ENCODE measurements at places on chromosomes 3 and 15. TPM values are rescaled to one million over a fixed set of nuclear protein-coding genes. Genes with fewer than 3 reads are reported as not detected.

DNA sequence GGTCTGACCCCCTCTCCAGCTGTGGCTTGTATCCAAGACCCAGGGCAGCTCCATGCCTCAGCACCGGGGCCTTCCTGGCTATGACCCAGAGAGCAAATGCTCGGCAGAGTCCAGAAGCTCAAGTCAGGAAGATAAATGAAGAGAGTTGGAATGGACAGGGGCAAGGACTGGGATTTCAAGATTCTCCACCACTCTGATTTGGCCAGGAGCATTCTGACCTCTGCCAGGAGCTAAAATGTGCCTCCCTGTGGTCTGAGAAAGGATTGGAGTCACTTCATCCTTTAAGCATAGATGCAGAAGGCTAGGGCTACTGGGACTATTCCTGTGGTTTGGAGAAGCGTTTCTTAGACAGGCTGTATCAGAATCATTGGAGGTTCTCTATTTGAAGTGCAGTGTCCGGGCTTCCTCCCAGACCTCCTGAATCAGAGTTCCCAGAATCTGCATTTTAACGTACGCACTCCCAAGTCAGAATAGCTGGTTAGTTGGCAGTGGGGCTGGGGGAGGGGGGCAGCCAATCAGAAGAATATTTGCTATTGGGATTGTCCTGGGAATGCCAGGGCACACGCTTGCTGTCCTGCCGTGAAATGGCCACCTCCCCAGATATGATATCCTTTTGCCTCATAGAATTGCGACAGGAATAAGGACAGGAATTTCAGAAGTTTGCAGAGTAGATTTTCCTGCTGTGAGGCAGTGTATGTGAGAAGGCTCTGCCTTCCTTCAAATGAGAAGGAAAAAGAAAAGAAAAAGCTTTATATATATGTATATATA, 57.4 kb downstream of the HRH1 start:
- DNase-seq: no peak
- H3K4me1 ChIP-seq: no peaks in the 10 kb centered on the region
- H3K27ac ChIP-seq: no peak overlapping the region
- H3K36me3 ChIP-seq: no peaks in the 10 kb centered on the region
- no peaks in the 10 kb centered on the region for H3K27me3 ChIP-seq

DNA sequence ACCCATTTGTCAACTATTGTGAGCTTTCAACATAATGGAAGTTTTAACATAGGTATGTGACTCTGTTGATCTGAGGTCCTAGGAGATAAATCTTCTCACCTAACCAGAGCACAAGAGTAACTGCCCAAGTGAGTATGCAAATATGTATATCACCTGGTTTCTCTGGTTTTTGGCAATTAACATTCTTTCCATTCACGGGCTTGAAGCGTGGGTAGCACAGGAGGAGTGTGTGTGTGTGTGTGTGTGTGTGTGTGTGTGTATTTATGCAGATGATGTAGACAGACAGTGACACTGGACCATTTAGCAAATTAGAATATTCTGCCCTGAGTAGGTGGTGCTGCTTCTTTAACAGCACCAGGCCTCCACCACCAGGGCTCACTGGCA, 15.0 kb downstream of the EPHB1 start:
- no peak for DNase-seq
- no peak overlapping the region for H3K4me3 ChIP-seq
- no peaks in the 10 kb centered on the region for H3K4me1 ChIP-seq
- H3K27ac ChIP-seq: no peak overlapping the region
- H3K36me3 ChIP-seq: no peaks in the 10 kb centered on the region
- H3K27me3 ChIP-seq: no peaks in the 10 kb centered on the region

DNA sequence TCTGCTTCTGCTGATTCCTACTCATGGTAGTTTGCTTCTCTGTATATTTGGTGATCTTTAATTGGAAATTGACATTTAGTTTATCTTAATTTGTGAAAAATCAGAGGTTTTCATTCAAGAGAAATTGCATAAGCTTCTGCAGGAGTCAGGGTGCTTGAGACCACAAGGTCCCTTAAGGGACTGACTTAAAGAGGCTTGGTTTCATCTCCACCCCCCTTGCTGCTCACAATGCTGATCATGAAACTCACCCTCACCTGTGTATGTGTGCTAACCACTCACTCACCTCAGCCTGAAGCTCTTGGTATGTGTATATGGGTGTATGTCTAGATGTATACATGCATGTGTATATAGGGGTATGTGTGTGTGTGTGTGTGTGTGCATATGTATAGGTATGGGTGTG, 11.4 kb downstream of the PGPEP1L start:
- DNase-seq: no peak
- no peak overlapping the region for H3K27ac ChIP-seq
- no peaks in the 10 kb centered on the region for H3K36me3 ChIP-seq
- no peaks in the 10 kb centered on the region for H3K27me3 ChIP-seq
- no peaks in the 10 kb centered on the region for H3K4me1 ChIP-seq

GRCh38 chr3:143206955-143207337, 87.4 kb downstream of the CHST2 start:
- DNase-seq: no peak
- H3K4me3 ChIP-seq: no peak overlapping the region
- no peaks in the 10 kb centered on the region for H3K27me3 ChIP-seq
- no peaks in the 10 kb centered on the region for H3K4me1 ChIP-seq
- no peaks in the 10 kb centered on the region for H3K36me3 ChIP-seq
- no peak overlapping the region for H3K27ac ChIP-seq

DNA sequence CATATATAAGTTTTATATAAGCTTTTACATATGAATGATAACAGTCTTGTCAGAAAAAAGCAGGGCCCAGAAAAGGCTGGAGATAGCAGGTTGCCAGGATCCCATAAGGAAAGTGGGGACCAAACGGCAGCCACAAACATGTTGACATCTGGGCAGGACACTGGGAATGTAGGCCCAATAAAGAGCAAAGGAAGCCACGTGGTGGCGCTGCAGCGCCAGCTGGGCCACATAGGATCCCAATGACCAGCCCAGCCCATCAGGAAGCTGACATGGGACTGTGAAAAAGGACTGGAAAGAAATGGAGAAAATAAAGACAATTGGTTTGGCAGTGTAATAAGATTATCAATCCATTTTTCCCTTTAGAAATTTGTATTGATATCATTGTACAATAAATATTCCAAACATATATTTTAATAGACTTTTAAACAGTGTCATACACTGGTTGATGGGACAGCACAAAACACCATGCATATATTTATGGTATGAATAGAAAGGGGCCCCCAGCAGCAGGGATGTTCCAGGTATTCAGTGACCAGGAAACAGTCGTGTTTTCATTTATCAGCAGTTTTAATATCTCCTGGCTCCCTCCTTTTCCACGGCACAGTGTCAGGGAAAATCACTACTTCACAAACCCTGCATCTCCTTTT, 89.0 kb upstream of the STRIT1 start:
- H3K4me1 ChIP-seq: no peaks in the 10 kb centered on the region
- H3K36me3 ChIP-seq: no peaks in the 10 kb centered on the region
- no peaks in the 10 kb centered on the region for H3K27me3 ChIP-seq
- no peak overlapping the region for H3K27ac ChIP-seq

- no peaks in the 10 kb centered on the region for H3K36me3 ChIP-seq
- no peak overlapping the region for H3K4me3 ChIP-seq
- no peak for DNase-seq
- H3K27ac ChIP-seq: no peak overlapping the region
- H3K27me3 ChIP-seq: no peaks in the 10 kb centered on the region
These were observed 287.5 kb upstream of the CNTN6 start for GRCh38 chr3:805326-805725.

- H3K4me1 ChIP-seq: no peaks in the 10 kb centered on the region
- no peak for DNase-seq
These were observed 37.7 kb downstream of the LDHAL6B start for GRCh38 chr15:59244337-59244736.

DNA sequence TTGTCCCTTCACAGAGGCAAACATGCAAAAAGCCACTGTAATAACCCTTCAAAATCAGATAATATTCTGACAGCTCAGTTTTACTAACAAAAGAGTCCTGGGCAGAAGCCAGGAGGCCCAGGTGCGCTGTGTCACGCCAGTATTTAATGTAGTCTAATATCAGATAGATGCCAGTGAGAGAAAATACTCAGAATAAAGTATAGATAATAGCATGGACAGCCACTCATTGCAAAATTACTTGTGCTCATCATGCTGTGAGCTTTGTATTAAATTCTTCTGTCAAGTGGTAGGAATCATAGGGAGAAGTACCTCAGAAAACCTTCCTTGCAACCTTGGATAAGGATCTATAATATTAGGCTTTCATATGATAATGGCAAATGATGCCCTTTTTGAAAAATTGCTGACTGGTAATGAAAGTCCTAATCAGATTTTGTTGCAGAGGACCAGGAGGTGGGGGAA, 1154.3 kb downstream of the ROBO1 start:
- no peak overlapping the region for H3K4me3 ChIP-seq
- H3K36me3 ChIP-seq: no peaks in the 10 kb centered on the region
- H3K27me3 ChIP-seq: no peaks in the 10 kb centered on the region
- no peak for DNase-seq
- no peak overlapping the region for H3K27ac ChIP-seq

Gene SERINC4
- 0.25 TPM for total RNA-seq

Gene MNS1
- total RNA-seq: not detected

Gene VIPR1
- total RNA-seq: 104 TPM

Gene PLA2G4E
- total RNA-seq: not detected

Gene GPR62
- not detected for total RNA-seq

Measured in CD4-positive, alpha-beta memory T cell (primary cell).